Mesendoderm (in vitro differentiated cells): ENCODE measurements at places on chromosomes 1 and 21.

DNA sequence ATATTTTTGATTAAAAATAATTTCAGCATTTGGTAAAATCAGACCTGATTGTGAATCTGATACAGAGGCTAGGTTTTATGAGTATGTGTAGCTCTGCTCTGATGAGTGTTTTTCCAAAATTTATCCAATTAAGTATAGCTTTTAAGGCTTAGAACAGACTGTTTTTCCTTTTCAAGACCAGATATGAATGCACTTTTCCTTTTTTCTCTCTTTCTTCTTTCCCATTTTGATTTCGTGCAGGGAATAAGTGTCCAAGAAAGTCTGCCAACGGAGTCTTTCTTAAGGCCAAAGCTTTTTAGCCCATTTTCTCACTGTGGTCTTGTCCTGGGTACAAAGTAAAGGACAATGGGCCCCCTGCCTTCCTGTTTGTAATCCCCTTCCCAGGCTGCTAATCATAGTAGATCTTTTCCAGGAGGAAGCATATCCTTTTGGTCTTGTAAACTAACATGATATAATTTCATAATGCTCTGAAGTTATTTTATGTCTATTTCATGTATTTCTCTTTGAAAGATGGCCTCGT lies 2.9 kb downstream of the KIF1B start:
- DNase-seq: peak; percentile 30
- no peaks in the 10 kb centered on the region for H3K27me3 ChIP-seq
- H3K27ac ChIP-seq: no peak overlapping the region
- peaks cover 3% of the 10 kb centered on the region for H3K4me1 ChIP-seq
- H3K4me3 ChIP-seq: no peak overlapping the region

GRCh38 chr1:50109647-50110075 lies 941 bp downstream of the ELAVL4 start:
- H3K36me3 ChIP-seq: no peaks in the 10 kb centered on the region
- H3K27ac ChIP-seq: no peak overlapping the region
- H3K27me3 ChIP-seq: no peaks in the 10 kb centered on the region

DNA sequence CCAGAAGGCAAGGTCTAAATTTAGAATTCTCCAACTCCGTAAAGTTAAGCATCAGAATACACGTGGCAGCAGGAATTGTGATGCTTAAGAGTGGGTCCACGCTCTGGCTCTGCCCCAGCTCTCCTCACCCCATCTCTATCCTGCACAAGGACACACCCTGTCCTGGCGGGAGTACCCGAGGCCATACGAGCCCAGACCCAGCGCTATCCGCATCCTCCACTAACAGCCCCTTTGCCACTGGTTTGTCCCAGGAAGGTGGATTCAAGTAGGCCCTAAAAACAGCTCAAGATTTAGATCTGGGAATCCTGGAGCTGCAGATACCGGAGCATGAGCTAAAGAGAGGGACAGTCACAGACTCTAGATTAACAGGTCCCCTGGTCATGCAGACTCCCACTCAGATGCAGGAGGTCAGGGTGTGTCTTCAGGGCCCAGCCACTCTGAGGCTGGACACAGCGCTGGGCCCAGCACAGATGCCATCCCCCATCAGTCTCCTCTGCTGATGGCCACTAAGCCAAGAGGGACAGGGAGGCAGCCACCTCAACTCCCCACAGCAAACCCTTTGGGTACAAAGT lies 393.3 kb downstream of the NPHP4 start:
- peaks cover 3% of the 10 kb centered on the region for H3K4me1 ChIP-seq
- H3K4me3 ChIP-seq: no peak overlapping the region
- no peak overlapping the region for H3K27ac ChIP-seq
- no peak for DNase-seq
- no peaks in the 10 kb centered on the region for H3K36me3 ChIP-seq

DNA sequence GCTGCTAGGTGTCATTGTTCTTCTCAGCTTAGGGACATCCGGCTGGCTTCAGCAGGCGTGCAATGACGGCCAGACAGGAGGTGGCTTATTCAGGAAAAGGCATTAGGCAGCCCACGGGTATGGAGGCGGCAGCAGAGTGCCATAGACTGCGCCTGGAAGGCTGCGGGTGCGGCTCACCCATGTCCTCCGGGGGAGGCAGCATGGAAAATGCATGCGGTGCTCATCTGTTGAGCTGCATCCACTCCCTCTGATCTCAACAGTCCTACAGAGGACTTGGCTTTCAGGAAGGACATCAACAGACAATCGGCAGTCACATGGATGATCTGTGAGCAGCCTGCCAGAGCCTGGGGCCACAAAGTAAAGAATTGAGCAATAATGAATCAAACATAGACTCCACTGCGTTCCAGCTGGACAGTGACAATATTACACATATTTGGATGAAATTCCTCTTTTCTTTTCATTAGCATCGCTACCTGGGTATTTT lies 42.9 kb downstream of the UMODL1 start:
- H3K27me3 ChIP-seq: no peaks in the 10 kb centered on the region
- H3K4me1 ChIP-seq: no peaks in the 10 kb centered on the region
- H3K4me3 ChIP-seq: no peak overlapping the region
- H3K27ac ChIP-seq: no peak overlapping the region
